ENCODE measurements at places on chromosomes 1 and 21.

DNA sequence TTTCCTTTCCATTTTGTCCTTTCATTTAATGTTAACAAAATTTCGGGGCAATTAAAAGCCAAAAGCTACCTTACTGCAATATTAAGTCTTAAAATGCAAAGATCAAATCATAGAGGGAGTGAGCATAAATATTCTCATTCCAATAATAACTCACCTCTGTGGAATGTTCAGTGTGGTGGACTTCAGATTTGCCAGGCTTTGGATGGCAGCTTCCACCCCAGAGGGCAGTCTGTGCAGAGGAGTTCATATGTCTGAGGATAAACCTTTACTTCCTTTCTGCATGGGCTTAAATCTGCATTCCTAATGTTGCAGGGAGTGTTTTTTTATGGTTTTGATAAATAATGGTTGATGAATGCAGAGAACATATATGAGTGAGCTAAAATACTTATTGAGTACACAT lies 16.3 kb downstream of the KIAA0040 start:
- DNase-seq, result no peak

GRCh38 chr1:32770741-32771548 lies 46.2 kb downstream of the YARS1 start:
- DNase-seq, result no peak

- DNase-seq, result no peak
These were observed 9.5 kb downstream of the JAK1 start for GRCh38 chr1:64956733-64957441.

- no peak for DNase-seq
These were observed 49.5 kb downstream of the OLFML2B start for GRCh38 chr1:161973924-161974845.

GRCh38 chr21:36883532-36884486 lies 82.7 kb downstream of the HLCS start:
- no peak for DNase-seq

GRCh38 chr1:30320581-30320890 lies 402.8 kb downstream of the MATN1 start:
- no peak for DNase-seq

GRCh38 chr1:223222377-223222776 lies 79.3 kb upstream of the TLR5 start:
- DNase-seq, result no peak
